ENCODE measurements at places on chromosomes 12 and 14. TPM values are rescaled to one million over a fixed set of nuclear protein-coding genes. Genes with fewer than 3 reads are reported as not detected.
A peak's percentile ranks its signal among the peaks of the same experiment; 100 is the strongest.

Gene CCDC38
- total RNA-seq, result not detected

DNA sequence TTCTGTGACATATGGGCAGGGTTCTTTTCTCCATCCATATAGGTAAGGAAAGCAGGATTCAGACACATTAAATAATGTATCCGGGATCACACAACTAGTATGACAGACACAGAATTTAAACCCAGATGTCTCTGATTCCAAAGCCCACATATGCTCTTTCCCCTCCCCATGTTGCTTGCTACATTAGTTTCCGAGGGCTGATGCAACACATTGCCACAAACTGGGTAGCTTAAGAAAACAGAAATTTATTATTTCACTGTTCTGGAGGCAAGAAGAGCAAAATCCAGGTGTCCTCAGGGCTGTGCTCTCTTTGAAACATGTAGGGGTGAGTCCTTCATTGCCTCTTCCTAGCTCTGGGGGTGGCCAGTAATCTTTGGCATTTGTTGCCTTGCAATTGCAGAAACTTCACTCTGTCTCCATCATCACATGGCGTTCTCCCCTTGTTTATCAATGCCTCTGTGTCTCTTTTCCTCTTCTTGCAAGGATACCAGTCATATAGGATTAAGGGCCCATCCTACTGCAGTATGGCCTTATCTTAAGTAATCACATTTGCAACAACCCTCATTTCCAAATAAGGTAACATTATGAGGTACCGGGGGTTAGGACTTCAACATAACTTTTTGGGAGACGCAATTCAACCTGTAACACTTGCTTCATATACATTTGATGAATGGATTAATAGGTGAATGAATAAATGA is 83.0 kb upstream of the CCND2 start:
- no peak for DNase-seq

DNA sequence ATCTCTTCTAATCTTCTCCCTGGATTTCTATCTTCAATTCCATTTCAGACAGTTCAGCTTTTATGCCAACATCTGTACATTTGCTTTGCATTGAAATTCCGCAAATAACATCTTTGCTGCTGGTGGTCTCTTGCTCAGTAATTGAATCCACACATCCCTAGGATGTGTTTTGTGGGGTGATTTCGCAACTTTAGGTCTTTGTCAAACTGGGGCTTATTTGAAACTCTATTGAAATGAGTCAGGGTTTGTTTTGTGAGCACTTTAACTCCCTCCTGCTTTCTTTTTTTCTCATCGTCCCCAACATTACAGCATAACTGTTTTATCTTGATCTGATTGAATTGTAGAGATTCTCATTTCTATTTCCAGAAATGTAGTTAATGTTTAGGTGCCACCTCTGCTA is 404.3 kb downstream of the NPAS3 start:
- DNase-seq, result peak; percentile 35

Gene RNASE7
- not detected for total RNA-seq

DNA sequence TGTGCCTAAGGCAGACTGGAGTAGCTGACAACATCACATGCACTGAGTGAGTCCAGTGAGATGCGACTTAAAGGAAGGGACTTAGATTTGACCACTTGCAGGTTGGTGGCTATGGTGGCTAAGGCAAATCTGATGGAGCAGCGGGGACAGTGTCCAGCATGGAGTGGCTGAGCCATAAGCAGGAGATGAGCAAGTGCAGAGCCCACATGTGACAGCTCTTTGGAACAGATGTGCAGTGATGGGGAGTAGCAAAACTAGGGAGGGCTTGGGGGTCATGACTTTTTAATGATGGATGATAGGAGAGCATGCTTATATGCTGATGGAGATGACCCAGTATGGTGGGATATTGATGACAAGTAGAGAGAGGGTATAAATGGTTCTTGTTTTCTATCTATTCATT is 80.2 kb downstream of the PELI2 start:
- DNase-seq, result no peak

Gene LIN7A
- total RNA-seq, result 0.12 TPM

Data from Daoy (cell line).